ENCODE measurements at places on chromosomes 4 and X. TPM values are rescaled to one million over a fixed set of nuclear protein-coding genes. Genes with fewer than 3 reads are reported as not detected.

Gene FGF5
- 23.8 TPM for total RNA-seq

Gene PNMA6F
- total RNA-seq, result not detected

Gene ZMAT1
- 2.0 TPM for total RNA-seq

Gene GAGE12J
- total RNA-seq, result not detected

Gene TCP11X2
- not detected for total RNA-seq

Gene STARD8
- 4.6 TPM for total RNA-seq

Gene ABLIM2
- 1.5 TPM for total RNA-seq

Gene SAGE1
- not detected for total RNA-seq

Gene ZNF185
- 4.2 TPM for total RNA-seq

Gene NSDHL
- 24.2 TPM for total RNA-seq

Gene GLRA3
- total RNA-seq, result not detected

Gene PIR
- total RNA-seq, result 9.6 TPM

Gene SLC6A8
- 2.3 TPM for total RNA-seq

Gene NAAA
- total RNA-seq, result 28.5 TPM

Gene OPHN1
- 4.4 TPM for total RNA-seq

Gene DCUN1D4
- total RNA-seq, result 41.6 TPM

Gene TEX13D
- not detected for total RNA-seq

Gene SMR3B
- total RNA-seq, result not detected

Gene IL15
- 3.3 TPM for total RNA-seq

Gene TMEM164
- total RNA-seq, result 13.2 TPM

Gene HEPH
- 17.3 TPM for total RNA-seq

Gene CISD2
- 29.5 TPM for total RNA-seq

Gene ARX
- not detected for total RNA-seq

Gene PNMA3
- total RNA-seq, result 0.28 TPM

Gene RAB40A
- 0.19 TPM for total RNA-seq

Gene PWWP3B
- total RNA-seq, result 0.28 TPM

Gene GPRIN3
- total RNA-seq, result 0.58 TPM

Gene SLC6A14
- total RNA-seq, result not detected

Gene FABP2
- total RNA-seq, result under 0.01 TPM

Gene KIT
- 2.8 TPM for total RNA-seq

Gene KLF8
- total RNA-seq, result 1.9 TPM

Gene SOX3
- total RNA-seq, result not detected

Gene SEL1L3
- 68.8 TPM for total RNA-seq

Gene MYL5
- 10.7 TPM for total RNA-seq

Gene MAOB
- 0.56 TPM for total RNA-seq

Gene NUDT11
- 14.0 TPM for total RNA-seq

Gene NDNF
- total RNA-seq, result 0.56 TPM

Gene FGA
- total RNA-seq, result under 0.01 TPM

Gene AREG
- total RNA-seq, result 5.9 TPM

Gene SCML1
- total RNA-seq, result 7.7 TPM

Gene CXCL10
- total RNA-seq, result under 0.01 TPM

Gene TNMD
- total RNA-seq, result not detected

Gene PCYT1B
- total RNA-seq, result under 0.01 TPM

Gene TFE3
- total RNA-seq, result 29.1 TPM

Measured in regular cardiac myocyte (primary cell).